Stimulated activated CD4-positive, alpha-beta T cell treated with anti-CD3 and anti-CD28 coated beads, Interleukin-2, amount 100 ng/mL, for 24 hours (primary cell): ENCODE measurements at places on chromosomes 3 and 15.
A peak's percentile ranks its signal among the peaks of the same experiment; 100 is the strongest.

- DNase-seq: no peak
Observed at GRCh38 chr3:42014458-42014920, 52.6 kb upstream of the ULK4 start.

DNA sequence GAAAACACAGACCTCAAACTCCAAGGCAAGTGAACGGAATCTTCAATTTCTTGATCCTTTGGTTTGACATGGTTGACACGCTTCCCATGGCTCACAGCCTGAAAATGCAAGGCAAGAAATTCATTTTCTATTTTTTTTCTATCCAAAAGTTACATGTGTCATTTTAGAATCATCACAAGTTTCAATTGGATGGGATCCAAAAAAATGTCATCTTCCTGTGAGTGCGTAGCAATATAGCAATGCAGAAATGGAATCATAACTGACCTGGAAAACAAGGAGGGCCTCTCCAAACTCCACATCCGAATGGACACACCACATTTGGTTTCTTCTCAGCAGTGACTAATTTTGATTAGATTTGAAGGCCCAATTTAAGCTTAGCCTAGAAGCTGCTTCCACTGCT lies 175.8 kb upstream of the ATP11B start:
- DNase-seq: no peak

DNA sequence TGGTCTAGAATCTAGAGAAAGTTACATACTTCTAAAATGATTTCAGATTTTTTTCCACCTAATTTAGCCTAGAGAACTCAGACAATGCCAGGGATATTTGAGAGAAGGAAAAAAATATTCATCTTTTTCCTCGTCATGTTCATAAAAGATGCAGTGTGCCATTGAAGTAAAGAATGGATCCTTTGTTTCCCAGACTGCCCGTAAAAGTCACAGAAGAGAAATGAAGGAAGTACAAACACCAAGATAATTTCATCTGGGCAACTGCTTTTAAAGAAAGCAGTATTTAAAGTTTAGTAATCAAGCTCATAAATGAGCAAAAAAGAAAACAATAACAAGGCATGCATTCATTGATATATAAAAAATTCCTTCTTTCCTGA lies 47.2 kb downstream of the TTC23 start:
- no peak for DNase-seq

DNA sequence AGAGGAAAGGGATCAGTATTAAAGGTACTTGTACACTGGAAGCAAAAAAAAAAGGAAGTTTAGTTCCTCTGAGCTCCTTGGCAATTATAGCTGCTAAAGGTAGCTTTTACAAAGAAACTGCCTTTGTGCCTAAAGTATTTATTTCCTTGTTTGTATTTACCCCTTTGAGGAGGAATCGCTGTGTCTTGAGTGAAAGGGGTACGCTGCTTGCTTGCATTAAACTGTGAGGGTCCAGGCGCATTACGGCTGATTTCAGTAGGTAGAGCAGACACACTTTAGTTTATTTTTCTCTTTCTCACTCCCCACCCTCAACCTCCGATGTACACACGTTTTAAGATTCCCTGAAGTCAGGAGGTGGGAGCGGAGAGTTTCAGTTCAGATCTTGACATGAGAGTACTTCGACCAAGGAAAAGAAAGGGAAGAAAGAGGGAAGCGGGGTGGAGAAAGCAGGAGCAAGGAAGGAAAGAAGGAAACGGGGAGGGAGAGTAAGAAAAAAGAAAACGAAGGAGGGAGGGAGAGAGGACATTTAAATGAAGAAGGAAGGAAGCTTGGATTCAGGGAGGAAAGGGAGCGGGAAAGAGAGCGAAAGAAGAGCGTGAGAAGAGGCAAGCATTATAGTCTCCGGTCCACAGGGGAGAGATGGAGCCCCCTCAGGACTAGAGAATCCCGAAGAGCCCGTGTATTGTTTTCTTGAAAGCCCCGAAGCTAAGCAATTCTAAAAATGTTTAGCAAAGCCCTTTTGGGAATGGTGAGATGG lies 1.2 kb upstream of the MME start:
- no peak for DNase-seq

GRCh38 chr3:29618395-29619282 lies 337.8 kb downstream of the RBMS3 start:
- DNase-seq: no peak

DNA sequence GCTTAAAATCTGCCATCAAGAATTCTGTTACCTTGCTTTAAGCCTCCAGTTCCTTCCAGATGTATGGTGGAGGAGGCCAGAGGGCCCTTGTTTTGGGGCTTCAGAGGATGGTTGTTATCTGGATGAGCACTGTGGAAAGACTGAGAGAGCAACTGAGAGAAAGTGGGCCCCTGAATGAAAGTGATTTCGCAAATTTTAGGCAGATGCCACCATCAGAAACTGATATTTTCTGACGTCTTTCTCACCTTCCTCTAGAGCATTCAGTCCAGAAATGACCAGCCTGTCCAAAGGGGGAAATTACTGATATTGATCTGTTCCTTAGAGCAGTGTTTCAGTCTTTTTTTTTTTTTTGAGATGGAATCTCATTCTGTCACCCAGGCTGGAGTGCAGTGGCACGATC lies 13.4 kb downstream of the B3GNT5 start:
- DNase-seq: no peak

- no peak for DNase-seq
Observed at GRCh38 chr3:26997226-26997625, 372.0 kb downstream of the NEK10 start.

DNA sequence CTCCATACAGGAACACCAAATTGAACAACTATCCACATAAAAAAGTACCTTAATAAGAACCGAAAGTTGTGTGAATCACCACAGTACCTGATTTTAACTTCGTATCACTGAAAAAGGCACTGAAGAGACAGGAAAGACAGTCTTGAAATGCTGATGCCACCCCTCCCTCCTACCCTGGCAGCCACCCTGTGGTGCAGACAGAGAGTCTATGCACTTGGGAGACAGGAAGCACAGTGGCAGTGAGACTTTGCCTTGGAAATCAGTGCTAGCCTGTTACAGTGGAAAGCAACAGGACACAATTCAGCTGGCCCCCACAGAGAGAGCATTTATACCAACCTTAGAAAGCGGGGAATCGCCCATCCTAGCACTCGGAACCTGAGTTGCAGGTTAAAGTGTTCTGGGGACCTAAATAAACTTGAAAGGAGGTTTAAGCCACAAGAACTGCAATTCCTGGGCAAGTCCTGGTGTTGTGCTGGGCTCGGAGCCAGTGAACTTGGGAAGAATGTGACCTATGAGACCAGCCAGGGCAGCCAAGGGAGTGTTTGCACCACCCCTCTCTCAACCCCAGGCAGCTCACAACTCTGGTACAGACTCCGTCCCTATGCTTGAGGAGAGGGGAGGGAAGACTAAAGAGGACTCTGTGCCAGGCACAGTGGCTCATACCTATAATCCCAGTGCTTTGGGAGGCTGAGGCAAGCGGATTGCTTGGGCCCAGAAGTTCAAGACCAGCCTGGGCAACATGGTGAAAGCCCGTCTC lies 240.1 kb downstream of the ISL2 start:
- DNase-seq: no peak

GRCh38 chr15:100707229-100707628 lies 104.8 kb downstream of the ASB7 start:
- DNase-seq: no peak

DNA sequence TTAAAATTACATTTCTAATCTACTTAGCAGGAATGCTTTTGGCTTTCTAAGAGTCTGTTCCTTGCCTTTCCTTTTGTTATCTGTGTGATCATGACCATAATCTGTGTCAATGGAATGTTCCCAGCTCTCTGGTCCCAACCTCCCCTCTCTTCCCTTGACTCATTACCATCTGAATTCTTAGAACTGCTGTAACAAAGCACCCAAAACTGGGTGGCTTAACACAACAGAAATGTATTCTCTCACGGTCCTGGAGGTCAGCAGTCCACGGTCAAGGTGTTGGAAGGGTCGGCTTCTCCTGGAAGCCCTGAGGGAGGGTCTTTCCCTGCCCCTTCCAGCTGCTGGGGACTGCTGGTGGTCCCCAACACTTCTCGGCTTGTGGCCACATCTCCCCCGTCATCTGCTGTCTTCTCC lies 81.1 kb downstream of the LRRK1 start:
- DNase-seq: peak; percentile 3

- no peak for DNase-seq
Observed at GRCh38 chr3:194658477-194659242, 13.3 kb downstream of the LSG1 start.
